Right atrium auricular region (tissue), 2 donors: ENCODE measurements at places on chromosomes 5 and 9.
A peak's percentile ranks its signal among the peaks of the same experiment; 100 is the strongest.

GRCh38 chr5:11038772-11039171 lies 277.7 kb upstream of the DAP start:
- DNase-seq, result no peak

DNA sequence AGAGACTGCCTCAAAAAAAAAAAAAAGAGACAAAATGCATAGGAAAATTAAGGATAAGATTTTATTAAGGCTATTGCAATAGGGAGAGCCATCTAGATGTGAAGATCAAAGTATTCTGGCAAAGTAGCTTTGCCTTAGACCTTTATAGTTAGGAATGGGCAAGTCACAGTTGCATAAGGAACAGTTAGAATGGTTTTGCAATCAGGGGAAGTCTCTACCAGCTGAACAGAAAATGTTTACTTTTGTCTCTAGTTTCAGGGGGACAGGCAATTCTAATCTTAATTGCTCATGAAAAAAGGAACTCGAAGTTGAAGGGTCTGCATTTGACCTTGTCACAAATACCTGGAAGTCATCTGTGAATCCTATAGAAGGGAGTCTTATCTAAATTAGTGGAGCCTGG lies 13.1 kb upstream of the ATP6V1G1 start:
- DNase-seq, result no peak

GRCh38 chr5:54049144-54049543 lies 261.2 kb downstream of the ARL15 start:
- DNase-seq, result no peak

GRCh38 chr5:102623329-102624065 lies 124.7 kb upstream of the SLCO6A1 start:
- no peak for DNase-seq

DNA sequence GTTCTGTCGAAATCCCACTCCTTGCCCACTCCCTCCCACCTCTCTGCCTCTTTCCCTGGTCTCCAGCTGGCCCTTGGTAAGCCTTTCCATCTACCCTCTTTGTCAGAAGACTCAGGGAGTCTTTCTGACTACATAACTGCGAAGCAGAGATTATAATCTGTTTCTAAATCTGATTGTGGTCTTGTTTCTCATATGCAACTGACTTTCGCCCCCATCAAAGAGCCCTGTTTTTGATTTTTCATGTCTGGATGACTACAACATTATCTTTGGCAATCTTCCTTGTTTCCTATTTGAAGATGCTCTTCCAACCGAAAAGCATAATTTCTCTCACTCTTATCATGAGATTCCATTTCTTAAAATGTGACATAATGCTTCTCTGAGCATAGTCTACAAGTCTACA lies 218.2 kb upstream of the ADAMTSL1 start:
- no peak for DNase-seq

DNA sequence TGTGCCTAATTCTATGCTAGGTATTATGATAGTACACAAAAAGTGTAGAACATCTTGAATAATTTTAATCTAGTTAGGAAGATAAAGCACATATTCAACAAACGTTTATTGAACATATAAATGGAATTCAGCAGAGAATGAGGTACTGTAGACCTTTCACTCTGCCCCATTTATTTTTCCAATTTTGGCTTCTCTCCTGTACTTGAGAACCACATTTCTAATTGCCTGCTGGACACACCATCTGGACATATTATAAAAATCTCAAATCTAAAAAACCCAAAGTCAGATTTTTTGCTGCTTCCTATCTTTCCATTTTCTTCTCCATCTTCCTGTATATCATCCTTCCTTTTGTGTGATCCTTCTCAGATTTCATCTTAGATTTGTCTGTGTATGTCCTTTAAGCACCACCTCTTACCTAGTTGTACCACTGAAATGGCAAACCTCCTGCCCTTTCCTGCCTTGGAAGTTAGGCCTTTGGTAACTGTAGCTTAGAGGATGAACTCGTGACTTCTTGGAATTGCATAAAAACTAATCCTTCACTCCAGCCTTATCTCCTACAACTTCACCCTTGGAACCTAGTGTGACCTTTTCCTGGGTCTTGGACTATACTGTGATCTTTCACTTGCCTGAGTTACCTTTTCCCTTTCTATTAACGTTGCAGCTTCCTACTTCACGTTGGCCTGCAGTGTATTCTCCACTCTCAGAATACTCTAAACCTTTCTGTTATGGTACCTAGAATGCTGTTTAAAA lies 8.8 kb downstream of the SLC26A2 start:
- no peak for DNase-seq

GRCh38 chr9:16230731-16231130 lies 639.7 kb downstream of the BNC2 start:
- DNase-seq, result no peak

DNA sequence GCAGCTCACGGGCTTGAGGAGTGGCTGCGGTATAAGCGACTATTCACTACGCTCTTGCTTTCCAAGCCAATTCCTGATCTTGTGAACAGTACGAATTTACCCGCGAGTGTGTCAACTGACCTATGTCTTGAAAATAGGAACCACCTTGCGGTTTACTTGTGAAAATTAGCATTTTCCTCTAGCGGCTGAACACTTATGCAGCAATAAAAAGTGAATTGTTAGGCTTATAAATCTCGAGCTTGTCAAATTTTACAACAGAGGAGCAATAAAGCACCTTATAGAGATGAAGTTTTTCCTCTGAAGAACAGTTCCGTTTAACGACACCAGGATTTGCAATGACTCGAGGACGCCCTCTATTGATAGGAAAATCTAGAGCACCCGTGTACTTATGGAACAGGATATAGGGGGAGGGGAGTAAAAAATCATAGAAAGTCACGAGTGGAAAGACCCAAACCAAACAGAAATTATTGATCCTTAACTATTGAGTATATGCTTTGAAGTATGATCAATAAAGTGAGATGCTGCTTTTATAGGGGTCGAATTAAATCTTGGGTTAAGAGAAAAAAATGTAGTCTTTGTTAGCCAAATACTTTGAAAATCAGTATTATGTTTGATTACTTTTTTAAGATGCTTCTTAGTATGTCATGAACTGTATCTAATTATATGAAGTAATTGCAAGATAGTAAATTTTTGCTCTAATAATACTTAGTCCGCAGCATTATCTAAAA lies 1.9 kb upstream of the RGMB start:
- peak; percentile 74 for DNase-seq

DNA sequence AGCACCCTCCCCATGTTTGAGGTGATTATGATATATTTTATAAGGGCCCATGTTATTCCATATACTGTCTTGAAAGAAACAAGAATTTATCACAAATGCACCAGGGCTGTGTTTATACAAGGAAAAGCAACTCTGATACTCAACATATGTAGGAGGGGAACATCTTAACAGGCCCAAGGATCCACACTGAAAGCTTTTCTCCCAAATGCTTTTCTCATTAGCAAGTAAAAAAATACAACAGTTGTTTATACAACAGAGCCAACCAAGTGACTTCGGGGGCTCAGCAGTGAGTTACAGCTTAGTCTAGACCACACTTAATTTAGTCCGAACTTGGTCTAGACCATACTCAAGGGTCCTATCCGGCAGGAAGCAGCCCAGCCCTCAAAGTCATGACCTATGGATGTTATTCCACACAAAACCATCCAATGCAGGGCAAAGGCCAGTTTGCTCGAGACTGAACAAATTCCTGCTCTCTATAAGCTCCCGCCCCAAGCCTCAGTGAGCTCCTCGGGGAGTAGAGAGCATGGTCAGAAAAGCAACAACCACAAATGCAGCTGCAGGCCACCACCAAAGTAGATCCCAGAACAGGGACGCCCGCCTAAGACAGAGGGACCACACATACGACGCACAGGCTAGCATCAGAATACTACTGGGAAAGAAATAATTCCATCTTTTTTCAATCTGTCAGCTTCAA lies 6.8 kb downstream of the GZMK start:
- no peak for DNase-seq

- no peak for DNase-seq
Measured at GRCh38 chr9:5971740-5972139, 43.7 kb downstream of the RANBP6 start.
